ENCODE measurements at places on chromosomes 16 and 17.

- no peak for DNase-seq
These were observed 78.4 kb downstream of the NT5M start for GRCh38 chr17:17381446-17382064.

- DNase-seq: no peak
These were observed 19.8 kb downstream of the USP36 start for GRCh38 chr17:78820841-78821240.

DNA sequence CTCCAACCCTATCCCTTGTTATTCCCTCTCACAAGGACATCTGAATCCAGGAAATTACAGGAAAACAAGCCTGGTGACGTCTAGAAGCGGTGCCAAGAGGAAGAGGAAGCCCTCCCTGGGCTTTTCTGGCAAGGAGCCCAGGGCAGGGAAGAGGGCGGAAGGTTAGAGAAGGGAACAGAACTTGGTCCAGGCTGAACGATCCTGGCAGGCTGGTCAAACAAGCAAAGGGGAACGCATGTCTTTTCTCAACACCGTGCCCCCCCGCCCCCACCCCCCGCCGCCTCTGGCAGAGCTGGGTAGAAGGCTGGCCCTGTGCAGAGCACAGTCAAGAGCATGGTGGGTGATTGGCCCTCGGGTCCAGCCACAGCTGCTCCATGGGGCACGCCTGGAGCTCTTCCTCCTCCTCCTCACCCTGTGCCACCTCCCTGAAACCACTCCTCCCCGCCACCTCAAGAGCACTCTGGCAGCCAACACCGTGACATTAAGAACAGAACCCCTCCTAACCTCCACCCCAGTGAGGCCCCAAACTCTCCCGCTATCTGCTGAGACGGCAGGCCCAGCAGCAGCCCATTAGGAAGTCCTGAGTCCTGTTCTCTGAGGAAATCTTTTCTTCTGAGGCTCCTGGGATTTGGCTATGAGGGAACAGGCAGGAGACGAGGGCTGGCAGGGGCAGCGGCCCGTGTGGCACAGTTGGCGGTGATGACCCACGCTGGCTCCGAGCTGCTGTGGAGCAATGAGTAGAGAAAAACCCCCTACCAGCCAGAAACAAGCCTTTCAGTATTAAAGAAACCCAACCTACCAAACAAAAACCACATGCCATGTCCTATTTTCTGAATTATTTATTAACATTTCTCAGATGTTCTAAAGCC is 7.3 kb downstream of the C16orf86 start:
- DNase-seq: no peak

DNA sequence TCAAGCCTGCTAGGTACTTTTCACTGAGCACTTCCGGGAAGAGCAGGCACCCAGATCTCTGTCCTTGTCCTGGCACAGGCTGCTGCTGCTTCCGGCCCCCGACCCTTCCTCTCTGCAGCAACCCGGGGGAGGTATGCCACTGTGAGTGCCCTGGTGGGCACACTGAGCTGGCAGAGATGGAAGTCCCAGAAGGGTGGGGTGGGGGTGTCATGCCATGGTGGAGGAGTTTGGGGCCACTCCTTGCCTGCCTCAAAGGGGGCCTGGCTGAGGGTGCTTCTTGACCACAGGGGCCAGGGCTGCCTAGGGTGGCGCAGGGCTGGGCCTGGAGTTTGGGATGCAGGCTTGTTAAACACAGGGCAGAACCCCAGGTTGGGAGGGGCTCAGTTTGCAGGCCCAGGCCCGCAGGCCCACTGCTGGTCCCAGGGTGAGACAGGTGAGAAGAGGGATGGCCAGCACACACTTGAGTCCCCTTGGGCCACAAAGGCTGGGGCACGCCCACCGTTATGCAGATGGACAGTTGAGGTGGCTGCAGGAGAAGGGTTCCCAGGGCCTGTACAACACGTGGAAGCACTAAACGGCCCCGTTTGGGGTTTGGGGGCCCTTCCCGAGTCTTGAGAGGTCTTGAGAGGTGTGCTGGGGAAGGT is 8.7 kb downstream of the TMEM235 start:
- no peak for DNase-seq

GRCh38 chr17:21164620-21165019 is 37.9 kb downstream of the DHRS7B start:
- DNase-seq: no peak

DNA sequence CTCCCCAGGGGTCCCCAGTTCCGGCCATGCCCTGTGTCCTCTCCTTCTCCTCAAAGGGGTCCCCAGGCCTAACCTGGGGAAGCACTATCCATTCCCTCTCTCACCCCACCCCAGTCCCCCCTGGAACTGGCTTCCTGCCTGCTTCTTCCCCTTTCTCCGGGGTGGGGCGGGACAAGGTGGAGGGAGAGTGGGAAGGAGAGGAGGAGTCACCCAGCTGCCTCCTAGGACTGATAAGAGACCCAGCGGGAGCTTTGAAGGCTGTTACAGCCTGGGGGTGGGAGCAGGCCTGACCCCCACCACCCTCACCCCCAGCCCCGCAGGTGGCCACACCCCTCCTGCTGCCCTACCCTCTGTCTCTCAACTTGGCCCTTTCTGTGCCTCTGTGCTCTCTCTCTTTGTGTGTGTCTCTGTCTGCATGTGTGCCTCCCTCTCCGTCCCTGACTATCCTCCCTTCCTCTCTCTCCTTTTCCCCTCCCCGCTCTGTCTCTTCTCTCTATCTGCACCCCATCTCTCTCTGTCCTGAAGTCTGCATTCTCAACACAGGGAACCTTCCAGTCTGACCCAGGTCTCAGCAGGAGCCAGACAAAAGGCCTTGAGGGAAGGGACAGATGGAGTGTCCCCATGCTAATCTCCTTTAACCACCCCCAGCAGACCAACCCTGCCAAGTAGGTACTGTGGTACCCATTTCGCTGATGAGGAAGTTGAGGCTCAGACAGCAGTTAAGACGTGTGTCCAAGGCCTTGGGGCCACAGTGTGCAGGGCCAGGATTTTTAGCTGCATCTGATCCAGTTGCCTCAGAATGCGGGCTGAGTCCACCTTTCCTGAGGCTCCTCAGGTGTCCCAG is 66.1 kb downstream of the RAB11FIP4 start:
- DNase-seq: no peak

GRCh38 chr16:77584205-77584859 is 138.0 kb upstream of the NUDT7 start:
- DNase-seq: no peak

- no peak for DNase-seq
These were observed 112.9 kb downstream of the GRIN2A start for GRCh38 chr16:10069374-10069773.

DNA sequence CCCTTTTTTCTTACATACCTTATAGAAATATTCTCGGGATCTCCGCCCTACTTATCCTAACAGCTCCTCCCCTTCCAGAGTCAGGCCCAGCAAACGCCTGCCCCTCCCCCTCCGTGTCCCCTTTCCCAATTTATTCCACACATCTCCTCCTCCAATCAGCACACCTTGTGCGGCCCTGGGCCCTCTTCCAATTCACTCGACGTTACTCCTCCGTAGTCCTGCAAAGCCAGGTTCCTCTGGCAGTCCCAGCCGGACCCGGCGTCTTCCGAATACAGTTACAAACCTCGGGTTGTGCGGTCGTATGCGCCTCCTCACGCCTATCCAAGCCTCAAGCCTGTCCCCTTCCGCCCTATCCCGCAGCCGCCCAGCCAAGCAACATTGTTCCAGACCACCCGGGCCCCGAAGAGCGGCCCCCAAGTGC is 677 bp downstream of the CBX1 start:
- DNase-seq: no peak

GRCh38 chr17:36469733-36470132 is 16.7 kb upstream of the ZNHIT3 start:
- DNase-seq: no peak

DNA sequence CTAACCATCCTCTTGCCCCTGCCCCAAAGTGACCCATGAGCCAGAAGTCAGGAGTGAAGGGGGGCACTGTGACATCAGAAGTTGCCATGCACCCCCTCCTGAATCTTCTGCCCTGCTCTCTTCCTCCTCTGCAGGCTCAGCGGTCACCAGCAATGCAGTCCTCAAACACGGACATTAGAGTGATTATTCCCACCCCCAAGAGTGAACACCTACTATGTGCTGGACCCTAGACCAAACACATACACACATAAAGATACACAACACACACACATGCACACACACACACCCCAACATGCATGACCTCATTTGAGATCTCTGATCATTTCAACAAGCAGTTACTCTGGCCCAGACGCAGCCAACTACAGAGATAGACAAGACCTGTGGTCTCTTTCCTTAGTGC is at the start of gene CDRT4:
CDRT4 (minus strand) TSS at position 30 of the 400 bp plus-strand sequence. CDS start 27,383 bp downstream, outside the sequence.
- DNase-seq: no peak

- no peak for DNase-seq
These were observed 9.2 kb upstream of the KAT7 start for GRCh38 chr17:49779156-49779738.

DNA sequence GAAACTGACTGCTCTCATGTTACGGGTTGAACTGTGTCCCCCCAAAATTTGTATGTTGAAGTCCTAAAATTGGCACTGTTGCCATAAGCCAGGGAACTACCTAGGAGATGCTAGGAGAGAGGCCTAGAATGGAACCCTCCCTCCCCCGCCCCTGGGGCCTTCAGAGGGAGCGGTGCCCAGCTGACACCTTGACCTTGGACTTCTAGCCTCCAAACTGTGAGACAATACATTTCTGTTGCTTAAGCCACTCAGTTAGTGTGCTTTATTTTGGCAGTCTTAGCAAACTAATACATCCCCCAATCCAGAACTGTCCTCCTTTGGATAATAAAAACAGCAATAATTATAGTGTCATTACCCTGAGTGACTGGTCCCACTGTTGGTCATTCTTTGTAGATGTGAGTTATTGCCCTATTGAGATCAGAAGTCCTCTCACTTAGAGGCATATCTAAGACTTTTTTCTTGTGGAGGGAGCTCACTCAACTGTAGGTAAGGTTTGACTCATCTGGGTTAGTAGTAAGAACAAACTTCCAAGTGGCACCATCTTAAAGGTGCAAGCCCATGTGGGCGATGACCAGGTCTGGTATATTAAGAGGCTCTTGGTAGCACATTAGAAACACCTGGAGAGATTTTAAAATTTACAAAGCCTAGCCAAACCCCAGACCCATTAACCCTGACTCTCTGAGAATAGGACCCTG is 93.0 kb upstream of the HLF start:
- DNase-seq: no peak

GRCh38 chr16:81214745-81215166 is 23.7 kb upstream of the BCO1 start:
- DNase-seq: no peak

- no peak for DNase-seq
These were observed 15.2 kb downstream of the RABEP1 start for GRCh38 chr17:5297245-5297644.

GRCh38 chr16:88479793-88480760 is 27.0 kb downstream of the ZFPM1 start:
- DNase-seq: no peak

DNA sequence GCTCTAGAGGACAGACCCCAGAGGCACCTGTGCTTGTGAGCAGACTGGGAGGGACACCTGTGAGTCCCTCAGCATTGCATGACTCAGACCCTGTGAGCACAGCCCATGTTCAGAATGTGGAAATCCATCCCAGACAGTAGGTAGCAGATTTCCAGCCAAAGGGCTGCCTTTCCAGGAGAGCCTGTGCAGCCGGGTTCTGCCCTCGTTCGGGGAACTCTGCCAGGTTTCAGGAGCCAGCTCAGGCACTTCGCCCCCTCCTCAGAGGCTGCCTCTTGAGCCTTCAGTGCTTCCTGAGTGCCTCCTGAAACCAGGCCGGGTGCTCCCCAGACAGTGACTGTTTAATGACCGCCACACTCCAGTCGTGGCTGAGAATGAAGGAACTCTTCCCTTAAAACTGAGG is 23.3 kb upstream of the SDR42E2 start:
- no peak for DNase-seq

All from suprapubic skin (tissue), 4 donors.